Mucosa of gallbladder (tissue), 1 donor: ENCODE measurements at places on chromosomes 6 and 20. TPM values are rescaled to one million over a fixed set of nuclear protein-coding genes. Genes with fewer than 3 reads are reported as not detected.

Gene NRSN2
- 30.5 TPM for total RNA-seq

Gene LY6G6F
- total RNA-seq = not detected

Gene SYNCRIP
- 63.8 TPM for total RNA-seq

Gene MAPK13
- total RNA-seq = 72.2 TPM
